ENCODE measurements at places on chromosomes 6 and 20.

- no peak for DNase-seq
Measured at GRCh38 chr6:21846541-21847451, 253.2 kb downstream of the SOX4 start.

GRCh38 chr6:45558858-45559257, 181.1 kb upstream of the SUPT3H start:
- no peak for DNase-seq

- no peak for DNase-seq
Measured at GRCh38 chr6:74467533-74468215, 738.2 kb downstream of the COL12A1 start.

DNA sequence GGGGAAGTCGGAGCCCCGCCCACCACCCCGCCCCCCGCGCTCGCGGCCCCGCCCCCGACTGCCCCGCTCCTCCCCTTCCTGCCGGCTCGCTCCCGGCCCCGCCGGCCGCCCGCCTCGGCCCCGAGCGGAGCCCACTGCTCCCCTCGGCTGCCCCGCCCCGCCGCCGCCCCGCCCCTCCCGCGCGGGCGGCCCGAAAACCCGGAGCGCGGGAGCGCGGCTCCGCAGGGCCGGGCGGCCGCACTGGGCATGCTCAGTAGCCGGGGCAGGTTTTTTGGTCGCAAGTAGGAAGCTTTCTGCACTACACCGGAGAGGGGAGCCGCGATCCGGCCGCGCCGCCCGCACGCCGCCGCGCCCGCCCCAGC, at the start of gene CDYL:
Gene CDYL, plus strand, starts transcription at position 274 of the 362 bp plus-strand sequence. CDS start 380 bp downstream, outside the sequence.
- DNase-seq = peak; percentile 86

GRCh38 chr20:51029963-51030920, 7.3 kb upstream of the KCNG1 start:
- DNase-seq = no peak

- DNase-seq = no peak
Measured at GRCh38 chr20:46588532-46589511, 38.4 kb upstream of the OCSTAMP start.

GRCh38 chr6:143844006-143844405, 868 bp downstream of the LTV1 start:
- no peak for DNase-seq

DNA sequence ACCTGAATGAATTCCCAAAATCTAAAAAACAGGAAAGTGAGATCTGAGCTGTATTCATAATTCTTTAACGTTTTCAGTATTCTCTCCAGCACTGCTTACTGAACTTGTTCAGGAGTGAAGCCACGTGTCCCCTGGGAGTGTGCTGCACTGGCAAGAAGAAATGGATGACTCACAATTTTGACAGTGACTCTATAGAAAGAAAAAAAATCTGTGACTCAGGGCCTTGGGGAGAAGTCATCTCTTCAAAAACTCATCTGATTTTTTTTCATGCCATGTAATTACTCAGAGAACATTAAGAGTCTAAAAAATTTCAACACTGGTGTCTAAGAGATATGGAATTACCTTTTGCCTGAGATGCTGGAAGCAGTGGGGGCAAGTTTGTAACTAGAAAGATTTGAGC, 39.7 kb downstream of the ANKEF1 start:
- no peak for DNase-seq

DNA sequence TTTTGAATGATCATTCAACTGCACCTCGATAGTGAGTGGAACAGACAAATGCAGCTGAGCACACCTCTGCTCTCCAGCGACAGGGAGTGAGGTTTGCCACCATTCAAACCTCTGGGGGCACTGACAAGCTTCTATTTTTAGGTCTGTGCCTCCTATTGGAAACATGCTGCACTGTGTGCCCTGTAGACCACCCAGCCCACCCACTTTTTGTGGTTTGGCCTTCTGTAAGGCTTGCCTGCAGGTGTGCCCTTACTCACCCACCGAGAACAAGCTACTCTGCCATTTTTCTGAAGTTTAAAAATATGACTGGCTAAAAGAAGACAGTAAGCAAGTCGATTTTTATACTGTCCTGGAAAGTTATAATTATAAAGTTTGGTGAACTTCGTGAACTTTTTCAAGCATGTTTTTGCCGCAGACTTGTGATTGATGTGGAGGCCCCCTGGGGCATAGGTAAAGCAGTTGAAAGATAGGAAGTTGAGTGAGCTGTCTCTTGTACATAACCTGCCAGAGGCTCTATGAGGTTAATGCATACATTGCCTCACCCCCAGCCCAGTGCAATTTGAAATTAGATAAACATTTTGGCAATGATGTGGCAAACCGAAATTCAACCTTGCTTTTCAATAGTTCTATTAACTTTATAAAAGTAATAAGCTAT, 53.8 kb downstream of the ADGRG6 start:
- no peak for DNase-seq

DNA sequence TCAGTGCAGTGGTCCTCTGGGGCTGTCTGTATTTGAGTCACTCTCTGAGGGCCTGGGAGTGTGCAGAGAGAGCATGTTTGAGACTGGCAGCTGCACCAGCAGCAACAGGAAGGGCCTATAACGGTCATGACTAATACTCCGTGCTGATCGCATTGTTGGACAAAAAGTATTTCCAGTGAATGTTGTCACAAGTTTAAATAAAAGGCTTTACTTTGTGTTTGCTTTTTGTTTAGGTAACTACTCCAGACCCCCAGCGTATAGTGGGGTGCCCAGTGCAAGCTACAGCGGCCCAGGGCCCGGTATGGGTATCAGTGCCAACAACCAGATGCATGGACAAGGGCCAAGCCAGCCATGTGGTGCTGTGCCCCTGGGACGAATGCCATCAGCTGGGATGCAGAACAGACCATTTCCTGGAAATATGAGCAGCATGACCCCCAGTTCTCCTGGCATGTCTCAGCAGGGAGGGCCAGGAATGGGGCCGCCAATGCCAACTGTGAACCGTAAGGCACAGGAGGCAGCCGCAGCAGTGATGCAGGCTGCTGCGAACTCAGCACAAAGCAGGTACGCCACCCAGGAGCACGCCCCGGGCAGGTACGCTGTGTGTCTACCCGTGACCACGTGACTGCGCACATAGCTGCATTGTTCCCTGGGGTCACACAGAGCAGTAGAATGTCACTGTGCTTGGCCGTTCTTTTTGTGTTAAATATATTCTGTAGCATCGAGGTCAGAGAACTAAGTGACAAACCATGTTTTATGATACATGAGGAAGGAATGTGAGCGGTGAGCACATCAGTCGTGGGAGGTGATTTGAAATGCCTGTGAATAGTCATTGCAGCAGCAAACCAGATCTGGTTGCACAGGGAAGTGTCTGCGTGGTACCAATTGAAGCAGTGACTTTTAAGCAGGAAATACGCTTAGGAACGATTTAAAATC, 174.7 kb downstream of the TMEM242 start:
- peak; percentile 12 for DNase-seq

DNA sequence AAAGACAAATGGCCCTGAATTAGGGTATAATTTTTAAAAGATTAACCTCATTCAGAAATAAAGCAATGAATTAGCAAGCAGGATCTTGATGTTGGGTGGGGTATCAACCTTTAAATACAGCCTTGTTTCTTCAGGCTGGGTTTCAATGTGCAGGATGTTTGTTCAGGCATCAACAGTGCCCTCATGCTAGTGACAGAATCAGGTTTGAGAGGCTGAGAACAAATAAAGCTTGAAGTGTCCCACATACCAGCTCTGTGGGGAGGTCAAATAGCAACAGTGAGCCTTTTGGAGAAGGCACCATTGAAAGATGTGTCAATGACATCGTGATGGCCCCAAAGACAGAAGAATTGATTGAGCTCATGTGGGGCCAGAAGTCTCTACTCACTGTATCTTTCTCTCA, 68.2 kb downstream of the MTFR2 start:
- no peak for DNase-seq

DNA sequence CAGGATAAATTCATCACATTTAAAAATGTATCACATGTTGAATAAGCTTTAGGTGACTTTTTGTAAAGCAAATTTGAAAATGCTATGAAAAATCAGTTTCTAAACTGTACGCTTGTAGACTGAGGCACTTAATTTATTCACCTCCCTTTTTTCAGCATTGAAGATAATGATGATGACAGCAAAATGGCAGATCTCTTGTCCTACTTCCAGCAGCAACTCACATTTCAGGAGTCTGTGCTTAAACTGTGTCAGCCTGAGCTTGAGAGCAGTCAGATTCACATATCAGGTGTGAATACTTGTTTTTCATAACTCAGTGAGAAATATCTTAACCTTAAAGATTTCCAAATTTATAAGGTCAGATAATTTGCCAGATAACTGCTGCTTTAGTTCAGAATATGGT, 15.6 kb downstream of the FBXO9 start:
- no peak for DNase-seq

Data from substantia nigra (tissue), 51 donors.